ENCODE measurements at places on chromosomes 3 and 15.

DNA sequence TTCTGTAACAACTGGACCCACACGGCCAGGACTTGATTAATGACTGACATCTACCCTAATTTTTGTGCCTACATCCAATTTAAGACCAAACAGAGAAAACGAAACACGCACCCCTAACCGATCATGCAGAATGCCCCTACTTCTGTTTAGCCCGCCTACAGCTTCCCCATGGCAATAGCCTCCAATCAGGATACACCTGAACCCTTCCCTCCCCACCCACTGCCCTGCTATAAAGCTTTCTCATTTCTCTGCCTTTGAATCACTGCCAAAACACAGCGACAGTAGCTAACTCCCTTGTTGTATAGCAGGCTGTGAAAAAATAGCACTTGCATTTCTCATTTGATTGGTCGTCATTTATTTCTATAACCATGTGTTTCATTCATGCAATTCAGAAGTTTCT, 45.2 kb upstream of the DPPA4 start:
- DNase-seq = no peak

- DNase-seq = no peak
Measured at GRCh38 chr3:197881270-197881969, 68.6 kb upstream of the RPL35A start.

DNA sequence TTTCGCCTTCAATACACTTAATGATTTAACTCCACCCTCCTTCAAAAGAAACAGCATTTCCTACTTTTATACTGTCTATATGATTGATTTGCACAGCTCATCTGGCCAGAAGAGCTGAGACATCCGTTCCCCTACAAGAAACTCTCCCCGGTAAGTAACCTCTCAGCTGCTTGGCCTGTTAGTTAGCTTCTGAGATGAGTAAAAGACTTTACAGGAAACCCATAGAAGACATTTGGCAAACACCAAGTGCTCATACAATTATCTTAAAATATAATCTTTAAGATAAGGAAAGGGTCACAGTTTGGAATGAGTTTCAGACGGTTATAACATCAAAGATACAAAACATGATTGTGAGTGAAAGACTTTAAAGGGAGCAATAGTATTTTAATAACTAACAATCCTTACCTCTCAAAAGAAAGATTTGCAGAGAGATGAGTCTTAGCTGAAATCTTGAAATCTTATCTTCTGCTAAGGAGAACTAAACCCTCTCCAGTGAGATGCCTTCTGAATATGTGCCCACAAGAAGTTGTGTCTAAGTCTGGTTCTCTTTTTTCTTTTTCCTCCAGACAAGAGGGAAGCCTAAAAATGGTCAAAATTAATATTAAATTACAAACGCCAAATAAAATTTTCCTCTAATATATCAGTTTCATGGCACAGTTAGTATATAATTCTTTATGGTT, at the start of gene CCR5:
Gene CCR5, plus strand, starts transcription at position 108 of the 680 bp plus-strand sequence. CDS start 1,957 bp downstream, outside the sequence.
- no peak for DNase-seq

- no peak for DNase-seq
Measured at GRCh38 chr3:108200024-108200423, 22.2 kb downstream of the IFT57 start.

DNA sequence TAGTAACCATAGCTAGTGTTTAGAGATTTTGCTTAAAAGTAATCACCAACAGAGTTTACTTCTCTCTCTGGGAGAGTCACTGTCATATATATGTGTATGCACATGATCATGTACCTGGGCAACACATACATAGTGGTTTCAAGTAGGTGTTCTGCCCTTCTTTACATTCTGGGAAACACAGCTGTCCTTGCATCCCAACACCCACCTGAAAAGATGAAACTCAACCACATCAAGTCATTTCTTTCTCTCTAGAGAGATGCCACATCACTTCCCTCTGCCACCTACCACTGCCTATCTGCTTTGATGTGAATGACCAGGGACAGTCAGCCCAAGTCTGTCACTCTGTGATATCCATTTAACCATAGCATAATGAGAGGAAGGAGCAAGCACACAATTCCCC, 155.8 kb upstream of the GADL1 start:
- no peak for DNase-seq

GRCh38 chr3:73098026-73098425, 36.6 kb downstream of the EBLN2 start:
- no peak for DNase-seq

GRCh38 chr15:44711743-44712345, 527 bp downstream of the B2M start:
- no peak for DNase-seq

DNA sequence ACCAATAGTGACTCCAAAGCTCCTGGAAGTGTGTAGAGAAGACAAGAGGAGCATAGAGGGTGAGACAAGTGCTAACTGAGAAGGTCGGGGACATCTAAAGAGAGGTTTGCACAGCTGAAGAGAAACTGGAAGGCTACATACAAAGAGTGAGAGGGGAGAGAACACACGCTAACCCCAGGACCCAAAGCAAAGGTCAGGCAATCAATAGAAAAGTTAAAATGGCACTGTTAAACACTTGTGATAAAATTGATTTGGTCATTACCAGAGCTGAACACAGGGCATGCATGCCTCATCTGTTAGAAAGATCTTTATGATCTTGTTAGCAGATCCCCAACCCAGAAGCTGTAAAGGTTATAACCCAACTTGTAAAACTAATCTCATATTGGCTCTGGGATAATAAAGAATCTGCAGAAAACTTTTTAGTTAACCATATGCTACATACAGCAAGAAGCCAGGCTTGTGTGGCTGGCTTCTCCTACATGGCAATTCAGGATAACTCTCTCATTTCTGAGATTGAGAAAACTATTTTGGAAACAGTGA, 212.6 kb upstream of the ICE2 start:
- DNase-seq = no peak
